ENCODE measurements at places on chromosomes 3 and 15.
A peak's percentile ranks its signal among the peaks of the same experiment; 100 is the strongest.

DNA sequence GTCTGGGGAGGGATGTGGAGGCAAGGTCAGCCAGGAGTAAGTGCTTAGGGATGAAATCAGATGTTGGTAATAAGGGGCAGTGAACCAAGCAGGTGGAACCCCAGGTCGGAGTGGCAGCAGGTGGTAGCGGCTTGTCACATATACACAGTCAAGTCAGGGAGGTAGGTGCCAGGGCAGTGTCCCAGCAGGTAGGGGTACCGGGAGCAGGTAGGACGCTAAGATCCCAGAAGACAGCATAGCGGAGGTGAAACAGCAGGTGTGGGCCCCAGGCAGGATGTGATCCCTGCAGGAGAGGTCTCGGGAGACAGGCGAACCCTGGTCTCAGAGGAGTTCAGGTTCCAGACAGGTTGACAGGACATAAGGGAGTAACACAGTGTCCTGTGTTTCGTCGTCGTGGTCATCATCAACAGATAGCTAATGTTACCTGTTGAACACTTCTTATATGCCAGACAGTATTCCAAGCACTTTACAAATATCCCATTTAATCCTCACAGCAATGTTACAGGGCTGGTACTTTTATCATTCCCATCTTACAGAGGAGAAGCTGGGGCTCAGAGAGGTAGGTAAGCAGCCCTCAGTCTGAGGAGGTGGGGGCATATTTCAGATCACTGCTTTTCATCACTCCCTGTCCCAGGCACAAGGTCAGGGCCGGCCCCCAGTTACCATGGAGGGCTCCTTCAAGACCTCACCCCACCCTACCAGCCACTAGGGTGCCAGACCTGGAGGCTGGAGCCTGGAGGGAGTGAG, 241.6 kb downstream of the UACA start:
- DNase-seq = no peak

DNA sequence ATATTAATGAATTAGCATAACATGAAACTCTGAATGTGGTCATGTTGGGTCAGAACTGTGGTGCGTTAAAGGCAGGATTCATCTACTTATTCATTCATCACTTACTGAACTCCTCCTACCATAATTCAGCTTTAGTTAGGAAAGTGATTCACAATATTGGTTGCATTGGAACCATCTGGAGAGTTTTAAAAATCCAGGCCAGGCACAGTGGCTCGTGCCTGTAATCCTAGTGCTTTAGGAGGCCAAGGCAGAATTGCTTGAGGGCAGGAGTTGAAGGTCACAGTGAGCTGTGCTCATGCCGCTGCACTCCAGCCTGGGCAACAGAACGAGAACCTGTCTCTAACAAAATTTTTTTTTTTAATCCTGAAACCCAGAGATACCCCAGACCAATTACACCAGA, 44.2 kb upstream of the ATG7 start:
- no peak for DNase-seq

DNA sequence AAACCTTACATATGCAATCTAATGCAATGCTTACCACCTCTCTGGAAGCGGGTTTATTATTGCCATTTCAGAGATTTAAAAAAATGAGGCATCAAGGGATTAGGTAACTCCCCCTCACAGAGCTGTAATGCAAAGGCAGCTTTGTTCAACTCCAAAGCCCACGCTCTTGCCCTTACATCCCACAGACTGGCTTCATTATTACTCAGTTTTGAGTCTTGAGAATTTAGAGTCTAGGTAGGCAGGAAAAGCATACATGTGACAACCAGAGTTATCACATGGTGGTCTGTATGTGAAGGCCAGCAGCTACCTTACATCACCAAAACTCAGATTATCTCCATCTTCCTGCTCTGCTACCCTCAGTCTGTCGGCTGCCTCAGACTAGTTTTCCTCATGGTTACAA, 326.9 kb downstream of the UACA start:
- DNase-seq = no peak

DNA sequence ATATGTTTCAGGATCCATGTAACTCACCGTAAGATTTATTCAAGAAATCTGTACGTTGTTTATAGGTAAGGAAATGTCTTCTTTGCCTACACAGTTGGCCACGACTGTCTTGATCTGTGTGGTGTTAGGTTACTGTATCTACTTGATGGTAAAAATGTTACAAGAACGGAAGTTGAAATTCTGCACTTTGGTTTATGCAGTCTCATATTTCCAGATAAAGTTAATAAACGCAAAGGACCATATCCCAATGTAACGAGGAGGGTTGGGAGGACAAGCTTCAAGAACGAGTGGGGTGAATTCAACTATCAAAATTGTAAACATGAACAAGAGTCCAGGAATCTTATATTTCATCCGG, 1.0 kb downstream of the USF3 start:
- DNase-seq = no peak

DNA sequence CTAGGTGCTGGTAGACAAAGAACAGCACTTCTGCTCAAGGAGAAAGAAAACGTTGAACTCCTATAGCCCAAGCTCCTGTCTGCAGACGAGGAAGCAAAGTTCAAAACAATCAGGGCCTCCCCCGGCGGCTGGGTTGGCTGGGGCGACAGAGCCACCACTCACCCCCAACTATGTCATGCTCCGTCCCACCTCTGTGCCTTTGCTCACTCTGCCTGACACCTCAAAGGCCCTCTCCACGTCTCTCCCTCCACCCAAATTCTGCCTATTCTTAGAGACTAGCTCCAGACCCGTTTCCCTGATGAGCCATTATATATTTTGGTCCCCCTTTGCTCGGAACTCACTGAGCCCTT, 304.3 kb downstream of the TLE3 start:
- no peak for DNase-seq

DNA sequence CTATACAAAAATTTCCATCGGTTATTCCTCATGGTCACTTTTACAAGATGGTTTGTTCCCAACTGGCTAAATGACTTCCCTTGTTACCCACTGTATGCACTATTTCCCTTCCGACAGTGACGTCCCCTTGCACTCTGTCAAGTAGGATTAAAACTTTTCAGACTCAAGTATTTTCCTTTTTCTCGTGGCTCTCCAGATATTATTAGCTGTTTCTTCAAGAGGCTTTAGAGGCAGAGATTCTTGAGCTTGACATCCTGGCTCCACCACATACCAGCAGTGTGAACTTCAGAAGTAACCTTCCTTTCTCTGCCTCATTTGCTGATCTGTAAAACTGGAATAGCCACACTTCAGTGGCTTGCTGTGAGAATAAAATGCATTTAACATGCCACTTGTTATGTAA, 14.0 kb downstream of the CSNK1G1 start:
- DNase-seq = no peak

- no peak for DNase-seq
Measured at GRCh38 chr15:74857671-74858368, 14.9 kb upstream of the ULK3 start.

DNA sequence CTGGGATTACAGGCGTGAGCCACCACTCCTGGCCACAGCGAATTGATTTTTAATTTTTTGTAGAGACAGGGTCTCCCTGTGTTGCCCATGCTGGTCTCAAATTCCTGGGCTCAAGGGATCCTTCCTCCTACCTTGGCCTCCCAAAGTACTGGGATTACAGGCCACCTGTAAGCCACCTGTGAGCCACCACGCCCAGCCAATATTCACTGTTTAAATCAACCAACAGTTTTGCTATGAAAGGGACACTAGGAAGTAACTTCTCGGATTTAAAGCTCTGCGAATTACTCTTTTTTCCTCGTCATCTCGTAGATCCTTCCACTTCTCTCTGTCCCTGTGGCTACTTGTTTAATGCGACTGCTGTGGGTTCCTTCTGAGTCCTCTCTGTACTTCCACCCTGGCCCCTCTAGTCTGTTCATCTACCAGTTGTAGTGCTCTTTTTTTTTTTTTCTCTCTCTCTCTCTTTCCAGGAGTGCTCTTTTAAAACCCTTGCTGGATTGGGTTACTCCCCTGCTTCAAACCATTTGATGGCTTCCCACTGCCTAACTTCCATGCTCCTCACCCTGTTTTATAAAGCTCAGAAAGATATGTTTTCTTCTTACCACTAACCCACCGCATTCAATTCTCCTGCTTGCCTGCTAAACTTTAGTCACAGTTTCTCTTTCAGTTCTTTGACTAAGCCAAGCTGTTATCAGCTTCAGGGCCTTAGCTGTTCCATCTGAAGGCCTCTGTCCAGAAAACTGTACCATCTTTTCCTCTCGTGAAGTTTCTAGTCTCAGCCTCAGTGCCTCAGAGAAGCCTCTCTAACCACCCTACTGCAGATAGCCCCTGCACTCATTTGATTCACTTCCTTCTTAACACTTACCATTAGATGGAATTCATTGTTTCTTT, 12.4 kb downstream of the RTF1 start:
- no peak for DNase-seq

DNA sequence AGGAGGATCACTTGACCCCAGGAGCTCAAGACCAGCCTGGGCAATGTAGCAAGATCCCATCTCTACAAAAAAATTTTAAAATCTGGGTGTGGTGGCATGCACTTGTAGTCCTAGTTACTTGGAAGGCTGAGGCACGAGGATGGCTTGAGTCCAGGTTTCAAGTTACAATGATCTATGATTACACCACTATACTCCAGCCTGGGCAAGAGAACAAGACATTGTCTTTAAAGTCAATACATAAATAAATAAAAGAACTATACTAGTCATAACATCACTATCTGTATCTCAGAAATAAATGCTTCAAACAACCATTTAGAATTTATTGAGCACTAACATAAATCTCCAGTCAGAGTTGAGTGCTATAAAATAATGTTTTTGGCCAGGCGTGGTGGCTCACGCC, 8.5 kb upstream of the PHLDB2 start:
- no peak for DNase-seq

- no peak for DNase-seq
Measured at GRCh38 chr3:181839916-181840297, 128.2 kb downstream of the SOX2 start.

DNA sequence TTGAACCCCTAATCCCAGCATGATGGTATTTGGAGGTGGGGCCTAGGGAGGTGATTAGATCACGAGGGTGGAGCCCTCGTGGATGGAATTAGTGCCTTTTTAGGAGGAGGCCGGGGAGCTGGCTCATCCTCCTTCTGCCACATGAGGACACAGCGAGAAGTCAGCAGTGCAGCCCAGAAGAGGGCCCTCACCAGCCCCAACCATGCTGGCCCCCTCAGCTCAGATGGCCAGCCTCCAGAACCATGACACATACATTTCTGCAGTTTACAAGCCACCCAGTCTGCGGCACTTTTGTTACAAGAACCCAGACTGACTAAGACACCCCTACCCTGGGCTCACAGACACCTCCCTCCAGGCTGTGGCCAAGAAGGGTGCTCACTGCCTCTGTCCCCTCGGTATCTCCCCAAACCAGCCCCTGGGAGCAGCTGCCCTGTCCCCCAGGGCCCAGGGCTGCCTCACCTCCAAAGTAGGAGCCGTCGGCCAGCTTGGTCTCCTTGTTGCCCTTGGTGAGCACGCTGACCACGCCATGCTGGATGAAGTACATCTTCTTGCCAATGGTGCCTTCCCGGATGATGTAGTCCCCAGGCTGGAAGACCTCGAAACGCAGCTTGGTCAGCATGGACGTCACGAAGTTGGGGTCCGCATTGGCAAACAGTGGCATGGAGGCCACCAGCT, 44.1 kb downstream of the HCN4 start:
- no peak for DNase-seq

DNA sequence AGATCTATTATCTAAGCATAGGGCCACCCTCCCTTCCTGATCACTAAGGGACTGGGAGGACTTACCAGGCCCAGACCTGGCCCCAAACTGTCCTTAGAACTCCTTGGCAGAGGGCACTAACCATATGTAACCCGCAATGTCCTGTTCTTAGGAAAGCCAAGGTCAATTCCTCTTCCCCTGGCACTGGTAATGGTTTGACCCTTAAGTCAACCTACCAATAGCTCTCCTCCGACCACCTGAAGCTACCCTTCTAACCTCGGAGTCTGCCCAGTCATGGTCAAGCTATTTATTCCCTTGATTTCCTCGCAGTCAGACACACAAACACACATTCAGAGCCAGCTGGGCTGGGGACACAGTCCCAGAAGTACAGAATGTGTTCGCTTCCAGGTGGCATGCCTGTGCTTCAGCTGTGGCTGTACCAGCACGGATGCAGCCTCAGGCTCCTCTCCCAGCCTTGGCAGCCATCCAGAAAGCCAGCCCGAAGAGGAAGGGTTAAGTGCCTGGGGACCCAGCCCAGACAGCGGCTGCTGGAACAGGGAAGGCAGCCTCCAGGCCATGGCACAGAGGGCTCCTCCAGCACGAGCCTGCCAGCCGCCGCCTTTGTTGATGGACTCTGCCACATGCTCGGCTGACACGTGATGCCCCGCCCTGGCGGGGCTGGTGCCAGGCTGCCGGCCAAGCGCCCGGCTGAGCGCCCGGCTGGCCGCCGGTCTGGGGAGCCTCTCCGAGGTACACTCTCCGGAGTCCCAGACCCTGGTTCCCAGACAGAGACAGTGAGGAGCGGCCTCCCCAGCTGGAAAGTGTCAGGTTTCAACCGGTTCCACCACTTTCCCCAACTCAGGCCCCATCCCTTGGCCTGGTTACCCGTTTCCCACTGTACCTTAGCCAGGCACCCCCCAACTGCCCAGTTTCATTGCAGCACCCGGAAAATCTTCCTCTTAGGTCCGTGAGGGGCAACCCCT, 5.5 kb downstream of the BMF start:
- peak; percentile 97 for DNase-seq

GRCh38 chr3:128447561-128448013, 19.1 kb downstream of the DNAJB8 start:
- DNase-seq = no peak

GRCh38 chr3:111636366-111636885, 41.3 kb upstream of the ZBED2 start:
- DNase-seq = no peak

DNA sequence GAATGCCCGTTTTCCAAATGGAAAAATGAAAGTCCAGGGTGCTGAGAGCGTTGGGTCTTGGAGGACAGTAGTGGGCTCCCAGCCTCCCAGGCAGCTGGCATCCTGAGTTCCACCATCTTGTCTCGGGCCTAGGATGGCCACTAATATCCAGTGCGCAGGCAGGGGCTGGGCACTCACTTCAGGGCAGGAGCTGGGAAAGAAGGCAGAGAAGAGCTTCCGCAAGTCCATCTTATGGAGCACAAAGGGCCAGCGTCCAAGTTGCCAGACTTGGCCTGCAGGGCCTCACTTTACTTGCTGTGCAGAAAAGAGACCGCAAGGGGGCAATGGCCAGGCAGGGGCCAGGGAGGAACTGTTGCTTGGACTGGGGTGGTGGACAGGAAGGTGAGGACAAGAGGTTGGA, 46.1 kb downstream of the IQSEC1 start:
- no peak for DNase-seq

GRCh38 chr3:11088066-11088465, 66.2 kb upstream of the HRH1 start:
- DNase-seq = no peak

DNA sequence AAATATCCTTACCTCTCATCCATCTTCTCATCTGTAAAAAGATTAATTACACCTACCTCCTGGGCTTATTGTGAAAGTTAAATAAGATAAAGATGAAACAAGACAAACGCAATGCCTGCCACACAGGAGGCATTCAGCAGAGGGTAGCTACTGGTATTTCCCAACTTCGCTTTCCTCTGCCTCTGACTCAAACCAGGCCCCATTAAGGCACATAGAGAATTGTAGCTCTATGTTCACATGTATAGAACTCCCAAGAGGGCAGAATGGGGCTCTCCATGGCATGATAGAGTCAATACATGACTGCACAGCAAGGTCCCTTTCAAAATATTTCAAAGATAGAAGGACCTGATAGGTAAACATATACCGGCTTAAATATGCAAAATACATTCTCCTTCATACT, 1.4 kb downstream of the LYSMD2 start:
- no peak for DNase-seq

All from SJCRH30 (cell line).